ENCODE measurements at places on chromosomes 11 and 22.

DNA sequence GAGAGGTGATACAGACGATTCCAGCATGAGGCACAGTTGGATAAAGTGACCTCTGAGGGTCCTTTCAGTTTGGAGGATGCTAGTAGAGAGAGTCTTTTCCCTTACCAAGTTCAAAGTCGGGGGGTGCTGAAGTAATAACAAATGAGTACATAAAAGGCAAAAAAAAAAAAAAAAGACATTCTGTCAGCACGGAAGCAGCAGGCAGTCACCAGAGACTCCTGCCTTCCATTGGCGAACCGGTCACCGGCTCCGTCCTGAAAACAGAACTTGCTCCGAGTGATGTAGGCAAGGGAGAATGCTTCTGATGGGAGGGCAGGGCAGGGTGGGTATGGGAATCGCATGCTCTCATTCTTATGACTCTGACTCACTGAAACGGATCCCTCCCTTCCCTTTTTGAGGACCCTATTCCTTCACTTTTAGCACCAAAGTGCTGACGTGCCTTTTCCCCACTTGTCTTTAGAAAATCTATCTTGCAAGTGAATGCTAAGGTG lies 65.9 kb downstream of the PRR5L start:
- no peak for DNase-seq

DNA sequence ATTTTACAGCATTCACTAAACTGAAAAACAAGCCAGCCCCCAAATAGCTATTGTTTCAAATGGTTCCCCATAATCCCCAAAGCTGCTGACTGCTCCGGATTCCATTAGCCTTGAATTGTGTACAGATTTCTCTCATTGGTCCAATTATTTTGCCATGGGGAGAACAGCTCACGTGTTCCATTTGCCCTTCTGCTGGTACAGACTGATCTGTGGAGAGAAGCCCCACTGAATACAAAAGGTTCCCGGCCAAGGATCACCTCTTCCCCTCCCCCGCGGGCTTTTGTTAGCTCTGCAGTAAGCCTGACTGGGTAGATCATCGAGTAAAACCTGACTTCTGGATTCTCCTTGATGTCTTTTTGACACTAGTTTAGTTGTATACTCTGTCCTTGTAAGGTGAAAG lies 9.1 kb upstream of the MAPK8IP1 start:
- DNase-seq: no peak

GRCh38 chr11:12542186-12542935 lies 131.9 kb upstream of the TEAD1 start:
- no peak for DNase-seq

GRCh38 chr11:36214976-36215692 lies 74.1 kb downstream of the COMMD9 start:
- DNase-seq: no peak

GRCh38 chr11:1755692-1756561 lies 5.5 kb upstream of the IFITM10 start:
- DNase-seq: no peak

- DNase-seq: no peak
Measured at GRCh38 chr22:45731798-45732495, 60.3 kb downstream of the ATXN10 start.

DNA sequence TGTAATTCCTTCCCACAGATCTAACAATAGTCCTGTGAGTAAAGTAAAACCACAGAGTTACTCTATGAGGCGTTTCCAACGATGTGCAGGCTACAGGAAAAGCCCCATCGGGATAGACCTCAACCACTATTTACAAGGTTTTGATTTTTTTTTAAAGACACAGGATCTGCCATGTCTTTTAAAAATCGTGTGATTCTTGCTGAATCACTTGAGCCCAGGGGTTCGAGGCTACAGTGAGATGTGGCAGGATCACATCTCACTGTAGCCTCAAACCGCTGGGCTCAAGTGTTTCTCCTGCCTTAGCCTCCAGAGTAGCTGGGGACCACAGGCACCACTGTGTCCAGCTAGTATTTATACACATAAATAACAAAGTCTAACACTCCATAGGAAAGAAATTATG lies 7.8 kb downstream of the TAF1D start:
- no peak for DNase-seq

DNA sequence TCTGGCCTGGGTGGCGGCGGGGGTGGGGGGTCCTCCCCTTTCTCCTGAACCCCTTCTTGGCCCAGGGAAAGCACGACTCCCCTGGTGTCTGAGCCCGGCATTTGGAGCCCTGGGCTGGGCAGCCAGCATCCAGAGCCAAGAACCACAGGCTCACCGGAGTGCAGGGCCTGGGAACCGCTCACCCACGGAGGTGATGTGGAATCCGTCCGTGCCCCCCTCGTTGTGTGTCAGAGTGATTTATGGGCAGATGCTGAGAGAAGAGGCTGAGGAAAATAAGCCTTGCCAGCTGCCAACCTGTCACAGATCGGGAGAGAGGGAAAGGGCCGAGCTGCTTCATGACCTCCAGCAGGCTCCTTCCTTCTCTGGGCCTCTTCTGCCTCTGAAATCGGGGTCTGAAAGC lies 33.7 kb downstream of the WNT11 start:
- peak; percentile 75 for DNase-seq

- DNase-seq: no peak
Measured at GRCh38 chr11:77851503-77851902, 30.6 kb downstream of the AAMDC start.

GRCh38 chr11:72014761-72015320 lies 16.1 kb downstream of the IL18BP start:
- no peak for DNase-seq

GRCh38 chr11:133560472-133560855 lies 28.2 kb upstream of the OPCML start:
- no peak for DNase-seq

DNA sequence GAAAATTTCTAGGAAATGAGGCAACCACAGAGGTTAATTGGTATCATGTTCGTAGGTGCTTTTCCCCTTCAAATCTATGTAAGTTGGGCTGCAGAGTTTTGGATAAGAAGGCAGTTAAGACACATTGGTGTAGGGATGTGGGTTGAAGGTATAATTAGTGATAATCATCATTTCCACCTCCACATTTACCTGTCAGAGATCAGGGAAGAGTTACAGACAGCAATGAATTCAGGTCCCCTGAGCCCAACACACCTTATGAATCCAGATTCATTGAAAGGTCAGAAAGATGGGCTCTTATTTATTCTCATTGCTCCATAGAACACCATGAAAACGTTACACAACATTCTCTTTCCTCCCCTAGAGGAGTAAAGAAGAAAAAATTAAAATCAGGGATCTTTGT lies 308.7 kb downstream of the C11orf87 start:
- no peak for DNase-seq

DNA sequence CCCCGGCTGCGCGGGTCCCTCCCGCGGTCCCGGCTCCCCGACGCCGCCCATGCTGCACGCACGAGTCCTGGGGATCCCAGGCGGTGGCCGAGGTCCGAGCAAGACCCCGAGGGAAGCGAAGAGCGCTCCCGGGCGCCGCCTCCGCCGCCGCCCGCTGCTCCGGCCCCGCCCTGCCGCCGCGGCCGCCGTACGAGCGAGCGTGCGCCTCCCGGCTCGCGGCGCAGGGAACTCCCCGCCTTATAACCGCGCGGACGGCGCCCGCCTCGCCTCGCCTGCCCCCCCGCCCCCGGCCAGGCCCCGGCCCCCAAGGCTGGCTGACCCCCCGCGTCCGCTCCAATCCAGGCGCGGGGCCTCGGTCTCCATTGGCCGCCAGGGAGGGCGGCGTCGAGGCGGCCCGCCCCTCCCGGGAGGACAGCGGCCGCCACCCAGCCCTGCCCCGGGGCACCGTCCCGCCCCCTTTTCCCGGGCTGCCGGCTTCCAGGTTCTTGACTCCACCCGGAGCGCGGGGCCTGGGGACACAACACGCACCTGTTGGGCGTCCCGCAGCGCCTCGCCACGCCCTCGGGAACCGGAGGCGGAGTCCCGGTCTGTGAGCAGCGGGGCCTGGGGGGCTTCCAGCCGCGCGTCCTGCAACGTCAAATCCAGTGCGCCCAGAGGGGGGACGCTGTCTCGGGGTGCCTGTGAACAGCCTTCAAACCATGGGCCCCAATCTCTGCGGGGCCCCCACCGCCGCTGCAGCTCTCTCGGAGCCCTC lies at the start of gene FADS3:
Gene FADS3 (minus strand): TSS at position 215 of the 754 bp plus-strand sequence. CDS start 164 bp downstream, at position 51.
- peak; percentile 57 for DNase-seq

GRCh38 chr22:44668190-44668885 lies 33.7 kb upstream of the PRR5 start:
- DNase-seq: no peak

GRCh38 chr11:68956547-68957254 lies 24.1 kb downstream of the MRGPRD start:
- DNase-seq: peak; percentile 14

GRCh38 chr11:123158033-123159003 lies 36.7 kb downstream of the CLMP start:
- no peak for DNase-seq

DNA sequence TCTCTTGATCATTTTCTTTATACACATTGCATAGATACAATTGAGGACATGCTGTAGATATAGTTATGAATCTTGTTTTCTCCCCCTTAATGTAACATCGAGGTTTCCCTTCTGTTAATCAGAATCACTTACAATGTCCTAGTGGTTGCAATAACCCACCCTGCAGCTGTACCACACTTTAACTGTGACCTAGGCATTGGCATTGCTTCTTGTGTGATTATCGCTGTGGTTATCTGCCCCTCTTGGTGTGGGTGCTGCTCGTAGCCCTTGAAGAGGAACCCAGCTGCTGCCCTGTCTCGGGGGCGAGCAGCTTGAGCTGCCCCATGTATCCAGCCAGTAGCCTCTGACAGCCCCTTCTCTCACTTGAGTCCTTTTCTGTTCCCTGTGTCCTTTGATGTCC lies 1.5 kb downstream of the DGAT2 start:
- DNase-seq: peak; percentile 3

GRCh38 chr11:102268985-102269470 lies 48.3 kb upstream of the BIRC3 start:
- DNase-seq: no peak

DNA sequence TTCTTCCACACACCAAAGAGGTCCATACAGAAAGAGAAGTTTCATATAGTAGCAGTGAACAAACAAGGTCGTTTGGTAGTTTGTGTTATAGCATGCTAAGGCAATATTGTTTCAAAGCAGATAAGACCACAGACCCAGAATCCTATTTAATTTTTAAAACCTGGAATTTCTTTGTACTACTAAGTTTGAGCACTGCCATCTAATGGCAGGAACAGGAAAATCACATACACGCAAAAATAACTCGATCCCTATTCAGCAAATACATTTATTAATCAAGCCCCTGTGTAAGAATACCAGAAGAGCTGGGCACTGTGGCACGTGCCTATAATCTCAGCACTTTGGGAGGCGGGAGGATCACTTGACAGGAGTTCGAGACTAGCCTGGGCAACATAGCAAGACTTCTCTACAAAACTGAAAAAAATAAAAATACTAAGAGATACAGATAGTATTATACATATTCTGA lies 2.9 kb upstream of the BTBD10 start:
- DNase-seq: peak; percentile 59
